ENCODE measurements at places on chromosomes 2 and 18.

DNA sequence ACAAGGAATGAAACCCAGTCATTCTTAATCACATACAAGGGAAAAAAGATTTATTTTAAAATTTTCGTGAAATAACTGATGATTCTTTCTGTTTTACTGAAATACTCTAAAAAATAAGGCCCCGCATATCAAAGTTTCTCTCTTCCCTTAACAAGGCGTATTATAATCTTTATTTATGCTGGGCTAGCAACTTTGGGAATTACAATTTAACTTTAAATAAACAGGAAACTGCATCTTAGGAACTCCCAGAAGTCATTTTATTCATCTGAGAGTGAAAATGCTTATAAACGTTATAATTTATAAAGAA lies 166.7 kb downstream of the TCF4 start:
- DNase-seq = no peak

DNA sequence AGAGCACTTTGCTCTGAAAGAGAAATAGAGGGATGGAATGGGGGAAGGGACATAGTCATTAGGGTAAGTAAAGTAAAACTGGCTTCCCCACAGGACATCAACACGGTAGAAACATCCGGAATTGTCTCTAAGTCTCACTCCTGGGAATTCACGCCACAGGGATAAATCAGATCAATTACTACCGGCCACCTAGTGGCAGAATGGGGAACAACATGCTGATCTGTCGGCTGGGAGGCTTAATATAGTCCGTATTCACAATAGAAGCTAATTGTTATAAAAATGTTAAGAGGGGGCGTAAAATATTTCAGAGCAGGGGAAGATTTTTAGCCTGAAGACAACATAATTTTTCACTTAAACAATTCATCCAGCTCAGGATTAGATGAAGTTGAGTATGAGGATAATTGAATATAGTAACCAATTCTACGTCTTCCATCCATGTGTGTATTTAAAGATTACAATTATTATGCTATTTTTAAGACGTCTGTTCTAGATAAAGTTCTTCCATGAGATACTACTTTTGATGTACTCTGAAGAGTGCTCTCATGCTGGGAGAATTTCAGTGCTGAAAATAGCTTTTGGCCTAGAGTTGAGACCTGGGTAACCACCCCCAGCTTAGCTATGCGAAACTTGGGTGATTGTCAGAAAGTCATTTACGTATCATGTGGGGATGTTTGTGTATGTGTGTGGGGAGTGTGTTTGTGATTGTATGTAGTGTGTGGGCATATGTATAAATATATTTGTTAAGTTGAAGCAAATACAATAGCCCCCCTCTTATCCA lies 65.7 kb downstream of the LRRTM1 start:
- no peak for DNase-seq

DNA sequence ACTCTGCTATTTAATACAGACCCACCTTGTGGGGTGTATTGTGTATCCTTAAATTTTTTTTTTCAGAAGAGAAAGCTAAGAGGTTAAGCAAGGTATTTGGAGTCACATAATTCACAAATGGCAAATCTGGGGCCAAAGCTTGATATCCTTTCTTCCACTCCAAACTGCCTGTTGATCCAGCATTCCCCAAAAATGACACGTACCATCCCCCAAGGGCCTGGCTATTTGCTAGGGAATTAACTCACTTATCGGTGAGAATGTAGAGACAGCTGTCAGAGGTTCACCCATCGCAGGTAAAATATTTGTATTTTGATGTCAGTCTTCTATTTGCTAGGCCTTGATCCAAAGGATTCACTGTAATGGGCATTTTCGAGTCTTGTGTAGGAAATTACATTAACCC lies 103.6 kb upstream of the FZD7 start:
- DNase-seq = no peak

GRCh38 chr2:37713258-37713700 lies 41.8 kb upstream of the CDC42EP3 start:
- DNase-seq = no peak

DNA sequence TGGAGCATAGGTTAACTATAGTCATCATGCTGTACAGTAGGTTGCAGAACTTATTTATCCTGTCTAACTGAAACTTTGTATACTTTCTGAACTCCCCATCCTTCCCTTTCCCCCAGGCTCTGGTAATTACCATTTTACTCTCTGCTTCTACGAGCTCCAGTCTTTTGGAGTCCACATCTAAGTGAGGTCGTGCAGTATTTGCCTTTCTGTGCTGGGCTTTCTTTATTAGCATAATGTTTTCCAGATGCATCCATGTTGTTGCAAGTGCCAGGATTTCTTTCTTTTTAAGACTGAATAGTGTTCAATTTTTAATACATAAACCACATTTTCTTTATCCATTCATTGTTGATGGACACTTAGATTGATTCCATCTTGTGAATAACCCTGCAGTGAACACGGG lies 464.1 kb downstream of the TGIF1 start:
- DNase-seq = no peak

DNA sequence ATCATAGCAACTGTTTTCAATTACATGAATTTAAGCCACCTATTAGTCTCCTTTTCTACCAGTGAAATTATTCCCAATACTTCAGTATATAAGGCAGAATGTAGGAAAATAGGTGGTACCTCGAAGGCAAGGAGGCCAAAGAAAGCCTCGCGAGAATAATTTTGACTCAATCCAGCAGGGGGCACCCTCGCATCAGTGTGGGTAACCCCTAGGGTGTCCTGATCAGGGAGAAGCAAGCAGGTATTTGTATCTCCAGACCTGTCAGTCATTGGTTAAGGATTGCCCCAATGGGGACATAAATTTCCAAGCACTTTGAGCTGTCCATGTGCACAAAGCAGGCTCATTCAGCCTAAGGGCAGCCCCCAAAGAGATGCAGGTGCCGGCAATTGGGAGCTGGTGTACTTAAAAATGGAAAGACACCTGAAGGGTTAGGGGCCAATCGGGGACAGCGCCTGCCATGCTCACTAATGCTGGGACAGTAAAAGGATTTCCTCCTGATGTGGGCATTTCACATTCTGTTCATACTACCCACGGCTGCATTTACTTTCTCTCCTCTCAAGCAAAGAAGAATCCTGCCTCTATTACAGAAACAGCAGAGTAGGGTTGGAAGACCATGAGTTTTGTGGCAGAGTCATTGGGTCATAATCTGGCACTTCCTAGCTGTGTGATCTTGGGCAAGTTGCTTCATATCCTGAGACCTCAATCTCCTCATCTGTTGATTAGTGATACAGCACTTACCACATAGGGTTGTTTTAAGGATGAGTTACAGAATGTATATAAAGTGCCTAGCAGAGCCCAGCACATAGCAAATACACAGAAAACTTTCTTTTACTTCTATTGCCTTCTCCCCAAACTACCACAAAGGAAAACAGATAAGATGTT lies 136.1 kb downstream of the ICOS start:
- peak; percentile 72 for DNase-seq

DNA sequence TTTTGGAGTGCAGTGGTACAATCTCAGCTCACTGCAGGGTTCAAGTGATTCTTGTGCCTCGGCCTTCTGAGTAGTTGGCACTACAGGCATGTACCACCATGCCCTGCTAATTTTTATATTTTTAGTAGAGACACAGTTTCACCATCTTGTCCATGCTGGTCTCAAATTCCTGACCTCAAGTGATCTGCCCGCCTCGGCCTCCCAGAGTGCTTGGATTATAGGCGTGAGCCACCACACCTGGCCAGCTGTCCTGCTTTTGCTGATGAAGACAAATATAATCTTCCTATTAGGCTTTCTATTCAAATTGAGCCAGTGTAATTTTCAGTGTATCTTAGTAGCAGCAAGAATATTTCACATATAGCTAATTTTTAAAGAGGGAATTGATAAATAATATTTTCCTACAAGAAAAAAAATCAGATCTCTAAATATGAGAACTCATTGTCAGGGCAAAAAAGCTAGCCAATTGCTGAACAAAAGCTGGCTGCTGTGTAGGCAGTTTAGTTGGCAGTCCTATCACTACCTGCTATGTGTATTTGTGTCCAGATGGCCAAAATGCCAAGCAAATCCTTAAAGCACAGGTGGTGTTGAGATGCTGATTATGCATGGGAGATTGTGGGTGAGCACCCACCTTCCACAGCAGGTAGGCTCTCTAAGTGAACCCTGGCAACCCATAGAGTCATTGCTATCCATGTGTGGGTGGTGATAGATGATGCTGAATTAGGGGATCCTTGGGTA lies 60.8 kb upstream of the STAM2 start:
- no peak for DNase-seq

- peak; percentile 44 for DNase-seq
Measured at GRCh38 chr2:73859721-73860586, 31.2 kb downstream of the STAMBP start.

DNA sequence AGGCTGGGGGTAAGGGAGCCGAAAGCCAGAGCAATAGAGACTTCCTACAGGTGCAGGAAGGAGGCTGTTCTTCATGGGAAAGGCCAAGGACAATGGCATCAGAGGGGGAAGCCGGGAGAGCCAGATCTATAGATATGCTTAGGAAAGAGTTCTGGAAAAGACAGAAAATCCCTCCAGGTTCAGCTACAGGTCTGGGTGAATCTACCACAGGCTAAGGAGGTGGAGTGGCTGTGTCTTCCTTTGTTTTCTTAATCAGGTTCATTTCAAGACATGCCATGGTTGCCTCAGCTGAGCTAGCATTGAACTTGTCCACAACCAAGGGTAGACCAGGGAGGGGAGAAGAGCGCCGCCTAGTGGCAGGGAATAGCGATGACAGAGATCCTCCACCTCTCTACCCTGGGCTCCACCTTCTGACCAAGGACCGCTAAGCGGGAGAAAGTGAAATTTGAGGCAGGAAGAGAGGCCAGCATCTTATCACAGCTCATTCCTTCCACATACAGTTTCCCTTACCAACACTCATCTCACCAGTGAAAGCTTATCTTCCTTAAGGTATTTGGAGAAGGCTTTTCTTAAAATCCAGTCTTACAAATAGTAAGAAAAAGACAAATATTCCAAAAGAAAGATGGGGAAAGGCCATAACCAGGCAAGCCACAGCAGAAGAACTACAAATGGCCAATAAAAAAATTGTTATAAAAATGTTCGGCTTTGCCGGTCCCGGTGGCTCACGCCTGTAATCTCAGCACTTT lies 74.2 kb downstream of the VIT start:
- no peak for DNase-seq

DNA sequence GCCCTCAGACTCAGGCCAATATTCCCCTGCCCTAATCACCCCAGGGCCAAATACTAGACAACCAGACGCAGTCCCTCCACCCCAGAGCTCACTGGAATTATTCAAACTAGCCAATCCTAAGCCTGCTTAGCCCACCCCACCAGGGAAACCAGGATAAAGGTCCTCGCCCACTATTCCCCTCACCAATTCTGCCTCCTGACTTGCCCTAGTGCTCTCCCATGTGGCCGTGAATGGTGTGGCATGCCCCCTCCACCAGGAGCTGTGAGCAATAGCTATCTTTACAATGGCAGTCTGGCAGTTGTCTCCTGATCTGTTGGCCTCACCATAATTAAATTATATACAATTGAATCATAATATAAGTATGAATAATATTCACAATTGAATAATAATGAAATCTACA lies 42.3 kb downstream of the FAM124B start:
- no peak for DNase-seq

DNA sequence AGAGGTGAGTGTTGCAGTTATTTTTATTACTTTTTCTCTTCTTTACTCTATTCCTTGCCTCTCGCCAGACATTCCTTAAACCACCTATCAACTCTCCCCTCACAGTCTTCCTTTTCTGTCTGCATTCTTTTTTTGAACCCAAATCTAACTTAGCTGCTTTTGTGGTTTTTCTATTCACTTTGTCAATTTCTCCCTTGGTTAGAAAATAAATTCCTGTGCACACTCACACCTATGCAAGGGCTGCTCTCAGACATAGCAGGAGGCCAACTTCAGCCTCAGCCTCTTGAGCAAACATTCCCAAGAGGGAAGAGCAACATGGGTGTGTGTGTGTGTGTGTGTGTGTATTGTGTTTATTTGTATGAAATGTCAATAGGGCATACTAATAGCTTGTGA lies 808.6 kb downstream of the RNF144A start:
- DNase-seq = no peak

DNA sequence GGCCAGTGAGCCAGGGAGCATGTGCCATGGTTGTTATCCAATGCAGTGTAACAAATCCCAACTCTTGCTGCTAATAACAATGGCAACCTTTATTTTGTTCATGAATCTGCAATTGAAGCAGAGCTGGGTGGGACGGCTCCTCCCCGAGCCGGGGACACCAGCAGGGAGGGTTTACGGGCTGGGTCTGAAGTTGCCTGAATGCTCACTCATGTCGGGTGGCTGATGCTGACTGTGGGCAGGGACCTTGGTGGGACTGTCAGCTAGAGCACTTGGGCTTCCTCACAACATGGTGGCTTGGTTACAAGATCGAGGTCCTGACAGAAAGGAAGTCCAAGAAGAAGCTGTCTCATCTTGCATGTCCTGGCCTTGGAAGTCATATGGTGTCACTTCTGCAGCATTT lies 264.5 kb downstream of the NDUFA10 start:
- DNase-seq = no peak

DNA sequence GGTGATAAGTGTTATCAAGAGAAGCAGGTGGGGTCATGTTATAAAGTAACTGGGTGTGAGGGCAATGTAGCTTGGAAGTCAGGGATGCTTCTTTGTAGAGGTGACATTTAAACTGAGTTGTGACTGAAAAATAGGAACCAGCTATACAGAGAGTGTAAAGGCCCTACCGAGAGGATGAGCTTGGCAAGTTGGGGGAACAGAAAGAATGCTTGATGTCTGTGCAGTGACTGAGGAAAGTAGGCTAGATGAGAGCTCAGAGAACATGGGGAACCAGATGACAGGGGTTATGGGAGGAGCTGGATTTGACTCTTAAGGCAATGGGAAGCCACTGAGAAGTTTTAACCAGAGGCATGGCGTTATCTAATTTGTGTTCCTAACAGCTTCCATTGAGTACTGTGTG lies 115.3 kb downstream of the DOCK10 start:
- no peak for DNase-seq

DNA sequence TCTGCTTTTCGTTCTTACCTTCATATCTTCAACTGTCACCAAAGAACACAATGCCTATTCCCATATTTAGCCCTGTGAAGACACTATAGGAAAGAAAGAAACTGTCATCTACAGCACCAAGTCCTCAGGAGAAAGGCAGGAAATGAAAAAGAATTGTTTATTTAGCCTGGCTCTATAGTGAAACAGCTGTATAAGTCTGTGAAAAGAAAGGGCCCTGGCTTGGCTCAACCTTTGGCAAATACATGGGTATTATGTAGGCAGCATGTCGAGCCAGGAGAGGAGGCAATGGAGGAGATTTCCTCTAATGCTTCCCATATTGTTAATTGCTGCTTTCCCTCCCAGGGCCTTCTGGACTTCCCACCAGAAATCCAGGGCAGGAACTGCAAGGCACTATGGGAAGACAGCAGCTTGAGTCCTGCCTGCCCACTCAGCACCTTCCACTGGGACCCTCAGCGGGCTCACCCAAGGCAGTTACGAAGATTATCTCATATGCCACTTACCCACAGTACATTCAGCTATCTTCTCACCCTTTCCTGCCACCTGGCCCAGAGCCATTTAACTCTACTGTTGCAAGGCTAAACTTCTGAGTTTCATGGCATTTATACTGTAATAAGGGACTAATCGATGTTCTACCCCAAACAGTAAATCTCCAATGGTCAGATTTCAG lies 30.1 kb downstream of the SLC8A1 start:
- no peak for DNase-seq

GRCh38 chr18:34222307-34223163 lies 2.2 kb downstream of the NOL4 start:
- no peak for DNase-seq
